ENCODE measurements at places on chromosomes 7 and 10.

DNA sequence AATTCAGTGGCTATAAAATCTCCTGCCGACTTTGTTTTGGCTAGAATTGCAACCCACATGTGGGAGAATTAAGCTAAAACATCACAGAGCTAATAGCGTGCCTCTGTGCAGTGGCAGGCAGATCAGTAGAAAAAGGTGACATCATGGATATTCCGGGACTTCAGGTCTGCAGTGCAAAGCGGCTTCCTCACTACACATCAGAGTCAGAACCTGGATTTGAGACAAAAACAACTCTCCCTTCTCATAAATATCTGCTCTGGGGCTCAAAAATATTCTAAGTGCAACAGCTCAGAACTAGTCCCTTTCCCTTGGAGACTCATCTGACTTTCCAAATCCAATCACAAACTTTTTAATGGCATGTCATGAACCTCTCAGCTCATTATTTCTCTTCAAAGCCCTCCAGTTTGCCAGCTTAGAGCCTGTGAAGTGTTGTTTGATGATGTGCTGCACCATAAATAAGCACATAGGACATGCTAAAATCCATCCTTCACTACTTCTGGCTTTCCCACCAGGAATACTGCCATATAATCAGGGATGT, 337.1 kb downstream of the RNLS start:
- DNase-seq = no peak

- no peak for DNase-seq
Observed at GRCh38 chr7:152987656-152988055, 228.1 kb downstream of the ACTR3B start.

- no peak for DNase-seq
Observed at GRCh38 chr10:8144496-8144895, 90.0 kb downstream of the GATA3 start.

GRCh38 chr10:117699436-117700075, 157.0 kb downstream of the EMX2 start:
- DNase-seq = no peak

DNA sequence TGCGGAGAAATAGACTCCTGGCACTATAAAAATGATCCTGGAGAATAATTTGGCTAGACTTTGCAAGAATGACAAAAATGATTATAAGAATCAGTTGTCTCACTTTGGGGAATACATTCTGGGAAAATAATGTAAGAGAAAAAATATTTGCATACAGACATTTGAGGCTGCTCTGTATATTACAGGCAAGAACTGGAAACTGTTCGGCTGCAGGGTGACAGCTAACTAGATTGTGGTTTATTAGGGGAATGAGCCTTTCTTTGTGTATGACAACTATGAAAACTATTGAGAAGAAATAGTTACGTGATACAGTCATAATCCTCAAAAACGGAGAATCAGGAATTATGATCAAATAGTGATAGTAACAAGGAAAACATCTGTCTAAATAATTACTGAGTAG, 8.6 kb downstream of the TRIM56 start:
- no peak for DNase-seq

- DNase-seq = no peak
Observed at GRCh38 chr7:132469264-132469663, 107.0 kb downstream of the PLXNA4 start.

GRCh38 chr7:124590814-124591213, 174.8 kb downstream of the GPR37 start:
- DNase-seq = no peak

DNA sequence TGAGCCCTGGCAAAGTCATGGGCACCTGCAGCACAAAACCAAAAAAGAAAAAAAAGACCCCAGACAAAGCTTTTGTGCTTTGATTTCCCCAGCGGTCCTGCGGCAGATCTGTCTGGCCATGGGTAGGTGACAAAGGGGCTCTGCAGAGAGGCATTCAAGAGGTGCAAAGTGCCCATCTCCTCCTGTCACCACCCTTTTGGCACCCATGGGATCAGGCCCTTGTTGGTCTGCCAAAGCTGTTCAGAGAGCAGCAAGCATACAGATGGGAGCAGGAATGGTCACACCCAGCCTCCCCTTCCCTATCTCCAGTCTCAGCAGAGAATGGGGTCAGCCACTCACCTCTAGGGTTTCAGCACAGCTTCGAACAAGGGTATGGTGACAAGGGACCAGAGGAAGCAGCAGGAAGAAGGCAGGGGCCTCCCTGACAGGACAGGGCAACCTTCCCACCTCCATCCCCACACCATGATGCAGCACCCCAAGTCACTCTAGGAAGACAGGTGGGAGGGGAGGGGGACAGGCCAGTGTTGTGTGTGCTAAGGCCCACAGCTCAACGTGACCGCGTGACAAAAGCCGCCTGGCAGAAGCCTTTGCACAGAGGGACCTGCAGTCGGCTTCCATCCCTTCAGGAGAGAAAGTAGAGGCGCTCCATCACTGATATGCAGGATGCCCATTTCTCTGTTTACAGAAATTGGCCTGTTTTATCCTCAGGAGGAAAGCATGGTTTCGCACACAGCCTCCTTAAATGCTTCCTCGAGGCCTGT, 6.3 kb downstream of the CAMK2G start:
- DNase-seq = no peak

DNA sequence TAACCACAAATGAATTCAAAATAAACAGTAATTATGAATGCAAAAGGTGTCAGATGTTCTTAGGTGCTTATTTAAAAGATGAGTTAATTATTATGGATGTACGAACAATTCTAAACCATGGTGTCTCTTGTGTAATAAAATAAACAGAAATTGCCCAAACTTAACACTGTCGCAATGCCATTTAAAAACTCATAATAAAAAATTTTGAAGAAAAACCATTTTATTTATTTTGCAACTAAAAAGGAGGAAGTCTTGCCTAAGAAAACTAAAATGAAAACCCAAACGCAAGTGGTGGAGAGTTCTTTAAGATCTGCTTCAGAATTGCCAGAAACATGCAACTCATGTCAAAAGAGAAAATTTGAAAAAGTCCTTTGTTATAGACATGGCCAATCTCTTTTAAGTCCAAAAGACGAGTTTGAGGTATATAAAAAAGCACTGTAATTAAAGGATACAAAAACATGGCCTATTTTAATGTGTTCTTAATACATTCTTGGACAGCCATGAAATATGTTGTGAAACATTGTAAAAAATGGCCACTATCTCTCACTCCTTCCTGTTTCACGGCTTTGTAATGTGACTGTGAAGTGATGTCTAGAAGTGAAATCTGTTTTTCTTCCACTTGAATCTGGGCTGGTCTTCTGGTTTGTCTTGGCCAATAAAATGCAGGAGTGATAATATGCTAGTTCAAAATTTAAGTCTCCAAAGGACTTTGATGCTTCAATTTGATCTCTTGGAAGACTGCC, 322.9 kb downstream of the PRPF18 start:
- no peak for DNase-seq

- no peak for DNase-seq
Observed at GRCh38 chr7:86745013-86745745, 101.5 kb downstream of the GRM3 start.

- DNase-seq = no peak
Observed at GRCh38 chr7:107708956-107709355, 35.0 kb upstream of the CBLL1 start.

- DNase-seq = no peak
Observed at GRCh38 chr7:81111358-81111757, 192.5 kb upstream of the SEMA3C start.

DNA sequence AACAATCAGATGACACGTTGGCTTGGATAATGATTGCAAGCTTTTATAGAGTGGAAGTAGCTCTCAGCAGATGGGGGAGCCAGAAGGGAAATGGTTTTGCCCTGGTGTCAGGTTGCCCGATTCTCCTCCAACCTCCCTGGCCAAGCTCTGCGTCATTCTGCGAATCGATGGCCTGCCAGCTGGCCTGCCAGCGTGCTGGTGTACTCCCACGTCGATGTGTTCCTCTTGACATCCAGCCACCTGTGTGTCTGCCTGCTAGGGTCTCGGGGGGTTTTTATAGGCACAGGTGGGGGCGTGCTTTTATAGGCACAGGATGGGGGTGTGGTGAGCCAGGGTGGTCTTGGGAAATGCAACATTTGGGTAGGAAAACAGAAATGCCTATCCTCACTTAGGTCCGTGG, 4.6 kb downstream of the NET1 start:
- no peak for DNase-seq

DNA sequence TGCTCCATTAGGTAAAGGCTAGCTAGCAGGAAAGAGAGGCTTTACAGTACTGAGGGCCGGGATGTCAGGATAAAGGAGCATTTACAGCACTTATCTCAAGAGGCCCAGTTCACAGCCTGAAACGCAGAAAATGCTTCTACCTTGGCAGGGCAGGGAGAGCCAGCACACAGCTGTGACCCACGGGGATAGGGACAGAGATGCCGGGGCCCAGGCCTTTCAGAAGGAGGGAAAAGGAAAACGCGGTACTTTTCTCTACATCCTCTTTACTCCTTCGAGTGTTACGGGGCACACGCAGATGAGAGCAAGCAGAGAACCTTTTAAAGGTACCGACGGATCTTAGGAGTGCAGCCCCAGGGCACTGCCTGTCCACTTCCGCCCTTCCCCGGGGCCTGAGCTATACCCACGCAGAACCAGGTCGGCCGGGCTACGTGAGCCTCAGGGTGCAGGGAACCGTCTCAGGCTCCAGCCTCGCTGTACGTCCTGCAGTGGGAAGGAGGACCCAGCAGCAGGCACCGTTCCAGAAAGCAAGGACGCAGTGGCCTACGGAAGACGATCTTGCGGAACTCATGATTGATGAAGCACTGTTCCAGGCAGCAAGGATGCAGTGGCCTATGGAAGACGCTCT, 232.3 kb downstream of the ELFN1 start:
- DNase-seq = no peak

DNA sequence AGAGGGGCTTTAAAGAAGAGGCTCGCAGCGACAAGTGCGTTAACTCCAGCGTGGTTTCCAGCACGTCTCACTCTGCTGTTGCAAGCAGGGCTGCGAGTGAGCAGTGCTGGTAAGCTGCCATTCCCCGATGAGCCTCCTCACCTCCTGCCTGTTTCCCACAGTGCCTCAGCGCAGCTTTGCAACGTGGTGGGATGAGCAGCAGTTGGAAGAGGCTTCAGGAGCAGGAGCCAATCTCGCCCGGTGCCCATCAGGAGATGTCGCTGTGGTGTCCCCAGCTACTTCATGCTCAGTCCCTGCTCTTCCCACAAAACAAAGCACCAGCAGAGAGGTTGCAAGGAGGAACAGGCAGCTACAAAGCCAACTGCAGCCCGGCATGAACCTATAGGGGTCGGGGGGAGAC, 2.4 kb upstream of the ADARB2 start:
- no peak for DNase-seq

DNA sequence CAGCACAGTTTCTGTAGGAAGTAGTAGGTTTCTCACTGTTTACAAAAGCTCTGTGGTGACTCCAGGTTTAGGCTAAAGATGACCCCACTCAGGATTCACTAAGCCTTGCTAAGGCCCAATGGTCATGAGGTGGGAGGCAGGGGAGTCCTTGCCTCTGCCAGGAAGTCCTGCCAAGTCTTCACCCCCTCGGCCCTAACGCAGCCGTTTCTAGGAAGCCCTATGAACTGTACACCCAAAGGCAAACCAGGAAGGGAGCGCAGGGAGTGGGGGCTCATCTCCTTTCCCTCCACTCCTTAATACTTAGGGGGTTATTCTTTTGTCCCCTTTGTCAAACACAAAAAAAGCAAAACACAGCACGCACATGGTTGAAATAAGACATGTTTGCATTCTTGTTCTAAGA, 64.6 kb downstream of the CTBP2 start:
- DNase-seq = no peak

GRCh38 chr10:103789771-103790201, 65.6 kb downstream of the SH3PXD2A start:
- DNase-seq = no peak

DNA sequence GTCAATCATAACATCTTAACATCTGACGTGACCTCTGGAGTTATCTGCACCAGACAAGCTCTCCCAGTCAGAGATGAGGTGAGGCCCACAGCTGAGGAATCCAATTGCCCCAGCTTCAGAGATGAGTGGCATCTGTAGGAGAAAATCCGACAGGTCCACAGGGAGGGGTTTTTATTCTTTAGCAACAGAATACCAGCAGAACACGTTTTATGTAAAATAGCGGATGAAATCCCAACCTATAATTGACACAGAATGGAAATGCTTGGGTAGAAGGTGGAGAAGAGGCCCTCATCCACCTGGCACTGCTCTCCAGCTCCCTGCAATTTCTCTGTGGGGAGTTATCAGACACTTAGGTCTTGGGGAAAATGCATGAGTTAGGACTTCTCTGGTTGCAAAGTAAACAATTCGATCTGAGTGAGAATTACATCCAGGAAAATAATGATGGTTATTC, 144.2 kb upstream of the NRP1 start:
- no peak for DNase-seq

- DNase-seq = no peak
Observed at GRCh38 chr7:134891262-134891695, 95.0 kb upstream of the AGBL3 start.

DNA sequence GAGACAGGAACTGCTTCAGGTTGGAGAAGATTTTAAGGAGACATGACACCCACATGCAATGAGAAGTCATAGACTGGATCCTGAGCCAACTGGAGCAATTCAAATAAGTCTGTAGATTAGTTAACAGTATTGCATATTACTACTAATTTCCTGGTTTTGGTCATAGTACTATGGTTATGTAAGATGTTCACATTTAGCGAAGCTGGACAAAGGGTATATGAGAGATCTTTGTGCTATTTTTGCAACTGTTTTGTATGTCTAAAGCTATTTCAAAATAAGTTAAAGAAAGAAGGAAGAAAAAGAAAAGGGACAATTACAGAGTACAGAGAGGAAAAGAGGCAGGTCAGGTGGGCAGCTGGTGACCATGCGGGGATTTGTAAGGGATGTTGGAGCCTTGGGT, 116.5 kb upstream of the SVIL start:
- DNase-seq = no peak

DNA sequence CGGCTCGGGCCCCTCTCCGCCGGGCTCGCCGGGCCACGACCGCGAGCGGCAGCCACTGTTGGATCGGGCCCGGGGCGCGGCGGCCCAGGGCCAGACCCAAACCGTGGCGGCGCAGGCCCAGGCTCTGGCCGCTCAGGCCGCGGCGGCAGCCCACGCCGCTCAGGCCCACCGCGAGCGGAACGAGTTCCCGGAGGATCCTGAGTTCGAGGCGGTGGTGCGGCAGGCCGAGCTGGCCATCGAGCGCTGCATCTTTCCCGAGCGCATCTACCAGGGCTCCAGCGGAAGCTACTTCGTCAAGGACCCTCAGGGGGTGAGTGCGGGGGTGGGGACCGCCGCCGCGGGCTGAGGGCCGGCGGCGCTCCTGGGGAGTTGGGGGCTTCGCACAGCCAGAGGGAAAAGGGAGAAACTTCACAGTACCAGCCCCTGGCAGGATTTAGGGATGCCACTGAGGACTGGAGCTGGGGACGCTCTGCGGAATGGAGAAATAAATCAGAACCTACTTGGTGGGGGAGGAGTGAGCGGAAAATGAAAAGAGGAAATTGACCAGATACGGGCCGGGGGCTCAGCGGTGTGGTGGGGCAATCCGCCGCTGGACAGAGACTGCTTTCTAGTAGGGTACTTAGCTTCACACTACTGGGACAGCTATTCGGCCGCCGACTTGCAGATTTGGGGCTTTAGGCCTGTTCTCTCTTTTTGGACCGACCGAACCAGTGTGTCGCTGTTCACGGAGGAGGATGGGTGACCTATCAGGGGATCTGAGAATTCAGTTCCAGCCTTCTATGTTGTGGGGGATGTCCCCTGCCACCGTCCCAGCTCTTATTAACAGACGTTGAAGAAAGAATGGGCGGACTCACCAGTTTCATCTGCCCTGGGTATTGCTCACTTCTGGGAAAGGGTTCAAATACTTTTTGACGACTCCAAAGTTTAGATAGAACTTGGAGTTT, 669 bp downstream of the PI4K2A start:
- DNase-seq = peak; percentile 23

Data from activated naive CD4-positive, alpha-beta T cell treated with Interleukin-2 at 50 U/mL for 16 hours (primary cell).